ENCODE measurements at places on chromosomes 6 and 20. TPM values are rescaled to one million over a fixed set of nuclear protein-coding genes. Genes with fewer than 3 reads are reported as not detected.

RAB44 gene
- total RNA-seq: 0.35 TPM

DNA sequence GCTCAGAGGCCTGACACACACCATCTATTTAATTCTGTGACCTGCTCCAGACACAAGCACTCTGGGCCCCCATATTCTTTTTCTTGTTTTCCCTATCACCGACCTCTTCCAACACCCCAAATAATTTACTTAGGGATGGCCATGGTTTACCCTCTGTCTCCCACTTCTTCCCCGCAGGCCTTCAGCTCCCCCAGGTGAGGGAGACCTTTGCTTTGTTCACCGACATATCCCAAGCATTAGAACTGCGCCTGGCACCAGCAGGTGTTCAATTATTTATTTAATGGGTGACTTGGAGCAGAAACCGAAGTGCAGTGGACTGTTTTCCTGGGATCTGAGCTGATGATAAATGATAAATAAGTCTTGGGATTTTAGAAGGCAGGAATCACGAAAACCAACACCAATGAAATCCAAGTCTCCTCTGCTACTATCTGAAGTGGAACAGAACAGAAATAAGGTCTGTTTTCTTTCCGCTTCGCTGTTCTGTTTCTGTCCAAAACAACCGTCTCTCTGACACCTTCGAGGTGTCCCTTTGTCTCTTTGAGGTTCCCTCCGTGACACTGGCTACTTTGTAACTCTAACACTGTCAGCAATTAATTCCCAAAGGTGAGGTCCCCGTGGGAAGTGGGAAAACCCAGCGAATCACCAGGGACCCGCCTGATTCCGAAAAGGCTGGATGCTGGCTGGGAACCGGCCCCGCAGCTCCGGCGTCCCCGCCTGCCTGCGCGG is 1.1 kb upstream of the RIN2 start:
- no peak for DNase-seq

DNA sequence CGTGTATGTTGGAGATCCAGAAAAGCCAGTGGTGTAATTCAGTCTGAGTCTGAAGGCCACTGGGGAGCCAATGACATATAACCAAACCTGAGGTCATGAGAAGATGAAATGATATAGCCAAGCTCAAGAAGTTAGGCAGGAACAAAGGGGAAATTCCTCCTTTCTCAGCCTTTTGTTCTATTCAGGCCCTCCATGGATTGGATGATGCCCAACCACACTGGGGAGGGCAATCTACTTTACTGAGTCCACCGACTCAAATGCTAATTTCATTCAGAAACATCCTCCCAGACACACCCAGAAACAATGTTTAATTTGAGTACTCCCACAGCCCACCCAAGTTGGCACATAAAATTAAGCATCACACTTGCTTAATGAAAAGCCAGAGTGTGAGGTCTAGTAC is 183.6 kb downstream of the GJA1 start:
- no peak for DNase-seq

DNA sequence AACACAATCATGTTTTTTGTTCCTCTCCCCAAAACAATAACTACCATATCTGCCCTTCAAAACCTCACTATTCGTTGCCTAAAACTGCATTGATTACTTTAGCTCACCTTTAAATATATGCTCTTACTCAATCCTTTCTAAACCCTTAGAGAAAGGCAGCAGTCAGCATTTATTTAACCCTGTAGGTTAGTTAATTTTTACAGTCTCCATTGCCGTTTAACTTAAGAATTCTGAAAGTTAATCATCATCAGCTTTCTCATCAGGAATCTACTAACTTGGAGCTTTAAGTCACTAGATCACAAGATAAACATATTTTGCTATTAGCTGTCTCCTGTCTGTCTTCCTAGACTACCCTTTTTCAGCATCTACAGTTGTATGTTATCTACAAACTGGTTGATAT is 991.9 kb downstream of the EPHA7 start:
- no peak for DNase-seq

PRDM1 gene
- 10.6 TPM for total RNA-seq

- no peak for DNase-seq
These were observed 22.6 kb downstream of the CNR1 start for GRCh38 chr6:88143421-88144157.

- no peak for DNase-seq
These were observed 24.2 kb downstream of the MDGA1 start for GRCh38 chr6:37673436-37673835.

GPX5 gene
- total RNA-seq: not detected

GRCh38 chr6:635233-635632 is 21.7 kb downstream of the HUS1B start:
- no peak for DNase-seq

DNA sequence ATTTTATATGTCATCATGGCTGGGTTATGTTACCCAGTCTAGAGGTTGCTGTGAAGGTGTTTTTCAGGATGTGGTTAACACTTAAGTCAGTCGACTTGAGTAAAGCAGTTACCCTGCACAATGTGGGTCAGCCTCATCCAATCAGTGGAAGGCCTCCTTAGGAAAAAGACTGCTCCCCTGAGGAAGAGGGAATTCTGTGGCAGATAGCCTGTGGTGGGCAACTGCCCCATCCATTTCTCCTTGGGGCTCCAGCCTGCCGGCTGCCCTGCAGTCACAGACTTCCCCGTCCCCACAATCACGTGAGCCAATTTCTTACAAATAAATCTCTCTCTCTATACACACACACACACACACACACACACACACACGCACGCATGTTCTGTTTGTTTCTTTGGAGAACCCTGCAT is 34.5 kb upstream of the MPC1 start:
- DNase-seq: no peak

- DNase-seq: no peak
These were observed 194.5 kb upstream of the JAG1 start for GRCh38 chr20:10868299-10868698.

DNA sequence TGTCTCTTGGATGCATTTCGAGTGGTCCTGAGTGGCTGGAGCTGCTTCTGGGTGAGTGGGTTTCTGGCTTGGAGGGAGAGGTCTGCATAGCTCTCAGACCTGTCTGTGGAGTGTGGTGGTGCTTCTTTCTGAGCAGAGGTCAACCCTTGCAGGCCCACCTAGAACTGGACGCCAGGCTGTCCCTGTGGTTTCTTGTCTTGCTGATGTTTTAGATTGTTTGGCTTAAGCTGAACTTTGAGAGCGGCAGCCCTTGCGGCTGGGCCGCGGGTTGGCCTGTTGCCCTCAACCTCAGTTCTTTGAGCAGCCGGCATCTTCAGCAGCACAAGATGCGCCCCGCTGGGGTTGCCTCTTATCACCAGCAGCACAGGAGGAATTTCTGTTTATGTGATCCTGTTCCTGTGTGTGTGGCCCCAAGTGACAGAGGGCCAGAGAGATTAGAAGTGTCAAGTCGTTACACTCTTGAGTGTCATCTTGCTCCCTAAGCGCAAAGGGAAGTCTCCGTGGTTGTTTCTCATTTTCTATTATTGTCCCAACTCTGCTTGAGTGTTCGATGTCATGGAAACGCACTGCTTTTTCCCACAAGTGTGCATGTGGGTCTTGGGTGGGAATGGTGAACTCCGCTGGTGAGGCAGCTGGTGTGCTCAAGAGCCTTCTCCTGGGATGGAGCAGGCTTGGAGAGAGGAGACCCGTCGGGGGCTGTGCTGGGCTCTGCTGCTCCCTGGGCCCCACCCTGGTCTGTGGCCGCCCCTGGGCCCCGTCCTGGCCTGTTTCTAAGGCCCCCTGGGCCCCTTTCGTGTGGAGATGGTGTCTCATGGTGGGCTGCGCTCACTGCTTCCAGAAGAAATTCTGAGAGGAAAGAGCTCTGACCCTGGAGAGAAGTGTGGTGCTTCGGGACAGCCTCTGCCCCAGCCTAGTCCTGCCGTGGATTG is 20.1 kb upstream of the SLC22A1 start:
- DNase-seq: no peak

- no peak for DNase-seq
These were observed 299.0 kb upstream of the STXBP5 start for GRCh38 chr6:146905181-146905704.
